Kidney (tissue), 22 donors: ENCODE measurements at places on chromosomes 11 and 22. TPM values are rescaled to one million over a fixed set of nuclear protein-coding genes. Genes with fewer than 3 reads are reported as not detected.

The C1QTNF5 gene
- polyA plus RNA-seq, result 40.4 TPM

The TYMP gene
- 22.2 TPM for polyA plus RNA-seq

The UPB1 gene
- polyA plus RNA-seq, result 64.6 TPM

The SEC14L6 gene
- polyA plus RNA-seq, result 16.5 TPM

The RAC2 gene
- polyA plus RNA-seq, result 4.5 TPM

The ADM gene
- polyA plus RNA-seq, result 80.9 TPM

The LRRC56 gene
- polyA plus RNA-seq, result 1.2 TPM

The SEC14L2 gene
- 17.3 TPM for polyA plus RNA-seq

The KREMEN1 gene
- polyA plus RNA-seq, result 9.3 TPM

The OR9G4 gene
- not detected for polyA plus RNA-seq

The PKNOX2 gene
- polyA plus RNA-seq, result 1.5 TPM

The NPAS4 gene
- polyA plus RNA-seq, result not detected

GRCh38 chr11:32538804-32539203 is 44.8 kb upstream of the EIF3M start:
- no peak for DNase-seq

DNA sequence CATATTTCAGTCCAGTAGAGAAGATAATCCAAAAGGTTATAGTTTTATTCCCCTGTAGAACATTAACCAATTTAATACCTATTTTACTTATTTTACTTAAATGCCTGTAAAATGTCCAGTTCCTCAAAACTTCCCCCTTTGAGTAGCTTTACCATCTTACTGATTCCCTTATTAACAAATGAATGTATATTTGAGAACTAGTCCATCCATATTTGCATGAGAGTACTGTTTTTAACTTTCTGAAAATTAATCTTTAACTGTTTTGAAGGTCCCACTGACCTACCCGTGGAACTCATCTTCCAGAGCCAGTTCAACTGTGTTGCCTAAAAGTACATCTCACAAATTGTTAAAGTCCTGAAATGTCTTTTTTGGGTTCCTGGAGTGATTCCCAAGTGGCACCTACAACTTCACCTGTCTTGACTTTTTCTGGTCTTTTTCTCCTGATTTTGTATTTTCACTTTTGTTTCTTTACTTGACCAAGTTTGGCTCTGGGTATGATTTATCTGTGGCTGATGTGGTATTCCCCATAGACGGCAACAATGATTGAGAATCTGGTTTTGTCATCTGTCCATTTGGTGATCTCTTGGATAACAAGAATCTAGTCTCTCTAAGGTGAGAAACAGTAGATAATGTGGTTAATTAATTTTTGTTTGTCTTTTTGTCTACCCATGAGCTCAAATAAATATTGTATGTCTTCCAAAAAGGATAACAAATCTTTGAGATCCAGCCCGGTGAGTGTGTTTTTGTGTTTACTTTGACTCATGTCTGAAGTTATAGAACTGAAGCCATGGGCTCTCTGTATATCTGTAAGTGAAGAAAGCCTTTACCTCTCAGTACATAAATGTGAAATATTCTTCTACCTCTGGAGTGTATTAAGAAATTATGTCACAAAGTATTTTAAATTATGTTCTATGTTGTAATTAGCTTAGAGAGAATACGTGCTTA is 174.2 kb downstream of the ETS1 start:
- no peak for DNase-seq

DNA sequence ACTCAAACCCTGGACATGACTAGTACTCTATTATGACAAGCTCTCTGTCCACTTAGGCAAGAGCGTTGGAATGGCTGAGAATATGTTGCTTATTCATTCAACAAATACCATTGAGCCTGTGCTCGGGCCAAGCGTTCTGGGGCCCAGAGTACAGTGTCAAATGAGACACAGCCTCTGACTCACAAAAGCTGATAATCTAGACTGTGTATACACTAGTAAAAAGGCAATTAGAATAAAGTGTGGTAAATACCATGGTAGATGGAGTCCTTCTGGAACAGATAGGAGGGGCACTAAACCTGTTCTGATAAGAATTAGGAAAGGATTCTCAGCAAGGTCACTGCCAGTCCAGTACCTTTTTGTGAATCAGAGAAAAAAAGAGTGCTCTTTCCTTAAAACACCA is 24.7 kb downstream of the KCNE3 start:
- DNase-seq, result no peak

- DNase-seq, result peak; percentile 12
These were observed 27.5 kb upstream of the MTNR1B start for GRCh38 chr11:92941676-92942571.

DNA sequence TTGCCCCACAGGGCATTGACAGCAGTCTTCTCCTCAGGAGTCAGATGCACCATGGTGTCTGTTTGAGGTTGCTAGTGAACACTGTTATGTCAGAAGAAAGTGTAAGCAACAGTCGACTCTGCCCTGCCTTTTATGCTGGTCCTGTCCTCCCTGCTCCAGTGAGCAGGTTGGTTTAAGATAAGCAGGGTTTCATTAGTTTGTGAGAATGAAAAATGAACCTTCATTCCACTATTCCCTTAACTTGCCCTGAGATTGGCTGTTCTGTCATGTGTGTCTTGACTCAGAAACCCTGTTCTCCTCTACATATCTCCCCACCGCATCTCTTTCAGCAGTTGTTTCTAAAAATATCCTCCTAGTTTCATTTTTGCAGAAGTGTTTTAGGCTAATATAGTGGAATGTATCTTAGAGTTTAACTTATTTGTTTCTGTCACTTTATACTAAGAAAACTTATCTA is at the start of gene HBD:
HBD (minus strand) TSS at position 103 of the 454 bp plus-strand sequence; CDS start at position 53, 50 bp downstream.
- no peak for DNase-seq

- peak; percentile 67 for DNase-seq
These were observed 14.1 kb downstream of the SHISA8 start for GRCh38 chr22:41900652-41901312.

- peak; percentile 44 for DNase-seq
These were observed 593.2 kb downstream of the INSC start for GRCh38 chr11:15707971-15708370.

GRCh38 chr11:131763193-131763890 is 392.9 kb downstream of the NTM start:
- DNase-seq, result no peak

DNA sequence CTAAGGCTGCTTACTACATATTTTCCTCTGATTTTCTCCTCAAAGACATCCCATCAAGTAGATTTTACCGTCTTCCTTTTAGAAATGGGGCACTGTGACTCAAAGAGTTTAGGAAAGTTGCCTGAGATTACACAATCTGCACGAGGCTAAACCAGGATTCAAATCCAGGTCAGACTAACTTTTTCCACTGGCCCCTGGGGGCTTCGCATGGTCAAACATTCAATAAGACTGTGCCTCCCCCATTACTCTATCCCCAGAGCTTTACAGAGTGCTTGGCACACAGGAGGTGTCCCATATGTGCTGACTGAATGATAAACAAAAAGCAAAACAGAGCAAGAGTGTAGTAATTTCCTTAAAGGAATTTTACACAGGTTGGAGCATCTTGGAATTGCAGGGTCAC is 118.1 kb upstream of the TEAD1 start:
- DNase-seq, result no peak

DNA sequence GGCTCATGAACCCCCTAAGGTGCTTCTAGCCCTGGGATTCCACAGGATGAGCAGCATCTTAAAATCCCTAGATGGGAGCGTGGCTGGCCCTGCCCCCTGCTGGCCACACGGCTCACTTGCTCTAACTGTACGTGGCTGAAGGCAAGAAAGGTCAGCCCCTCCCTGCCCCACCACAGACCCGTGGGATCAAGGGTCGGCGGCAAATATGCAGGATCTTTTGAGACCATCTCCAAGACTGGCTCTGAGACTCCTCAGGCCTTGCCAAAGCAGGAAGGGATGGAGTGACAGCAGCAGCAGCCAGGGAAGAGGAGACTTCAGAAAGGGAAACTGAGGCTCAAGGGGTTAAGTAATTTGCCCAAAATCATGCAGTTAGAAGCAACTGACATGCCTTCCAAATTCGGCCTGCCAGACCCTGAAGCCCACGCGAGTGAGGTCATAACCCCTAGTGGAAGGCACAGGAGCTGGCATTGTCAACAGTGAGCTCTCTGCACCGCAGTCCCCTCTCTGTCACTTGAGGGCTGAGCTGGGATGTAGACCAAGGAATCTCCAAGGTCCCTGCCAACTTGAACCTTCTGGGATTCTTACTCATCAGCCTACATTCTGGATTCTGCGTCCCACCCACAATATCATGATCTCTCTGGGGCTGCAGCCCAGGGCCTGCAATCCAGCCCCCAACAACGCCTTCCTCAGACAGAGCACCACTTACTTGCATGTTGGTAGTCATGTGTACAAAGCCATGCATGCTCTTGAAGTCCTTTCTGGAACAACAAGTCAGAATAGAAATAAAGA is 31.4 kb downstream of the CREB3L1 start:
- peak; percentile 81 for DNase-seq

DNA sequence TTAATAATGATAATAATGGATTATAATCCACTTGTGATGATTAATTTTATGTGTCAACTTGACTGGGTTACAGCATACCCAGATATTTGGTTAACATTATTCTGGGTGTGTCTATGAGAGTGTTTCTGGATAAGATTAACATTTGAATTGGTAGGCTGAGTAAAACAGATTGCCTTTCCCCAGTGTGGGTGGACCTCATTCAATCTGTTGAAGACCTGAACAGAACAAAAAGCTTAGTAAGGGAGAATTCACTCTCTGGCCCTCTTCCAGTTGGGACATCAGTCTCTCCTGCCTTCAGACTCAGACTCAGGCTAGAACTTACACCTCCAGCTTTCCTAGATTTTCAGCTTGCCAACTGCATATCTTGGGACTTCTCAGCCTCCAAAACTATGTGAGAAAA is 37.3 kb upstream of the RRAS2 start:
- DNase-seq, result no peak

DNA sequence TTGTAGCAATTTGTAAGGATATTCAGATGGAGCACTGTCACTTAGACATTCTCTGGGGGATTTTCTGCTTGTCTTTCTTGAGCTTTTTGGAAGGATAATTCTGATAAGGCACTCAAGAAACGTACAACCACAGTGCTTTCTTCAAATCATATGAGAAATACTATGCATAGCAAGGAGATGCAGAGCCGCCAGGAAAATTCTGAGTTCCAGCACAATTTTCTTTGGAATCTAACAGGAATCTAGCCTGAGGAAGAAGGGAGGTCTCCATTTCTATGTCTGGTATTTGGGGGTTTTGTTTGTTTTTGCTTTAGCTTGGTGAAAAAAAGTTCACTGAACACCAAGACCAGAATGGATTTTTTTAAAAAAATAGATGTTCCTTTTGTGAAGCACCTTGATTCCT is 9.9 kb downstream of the PRSS23 start:
- no peak for DNase-seq

GRCh38 chr22:37254867-37255233 is 10.8 kb upstream of the RAC2 start:
- DNase-seq, result no peak

GRCh38 chr11:15742626-15743519 is 613.5 kb downstream of the SOX6 start:
- peak; percentile 23 for DNase-seq

DNA sequence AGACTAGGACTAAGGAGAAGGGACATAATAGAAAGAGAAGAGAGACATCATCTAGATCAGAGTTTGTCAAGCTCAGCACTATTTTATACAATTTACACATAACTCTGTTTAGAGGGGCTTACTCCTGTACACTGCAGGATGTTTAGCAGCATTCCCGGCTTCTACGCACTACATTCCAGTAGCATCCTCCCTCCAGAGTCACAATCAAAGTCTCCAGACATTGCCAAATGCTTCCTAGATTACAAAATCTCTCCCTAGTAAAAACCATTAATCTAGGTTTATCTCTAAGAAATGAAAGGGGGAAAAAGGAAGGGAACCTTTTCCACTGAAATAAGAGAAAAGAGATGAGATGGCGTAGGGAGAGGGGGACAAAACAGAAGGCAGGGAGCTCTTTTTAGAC is 4.0 kb downstream of the USP28 start:
- DNase-seq, result no peak

- DNase-seq, result peak; percentile 36
These were observed 374.8 kb downstream of the MIAT start for GRCh38 chr22:27032091-27032761.

- no peak for DNase-seq
These were observed 19.5 kb downstream of the CTSC start for GRCh38 chr11:88318017-88318416.

DNA sequence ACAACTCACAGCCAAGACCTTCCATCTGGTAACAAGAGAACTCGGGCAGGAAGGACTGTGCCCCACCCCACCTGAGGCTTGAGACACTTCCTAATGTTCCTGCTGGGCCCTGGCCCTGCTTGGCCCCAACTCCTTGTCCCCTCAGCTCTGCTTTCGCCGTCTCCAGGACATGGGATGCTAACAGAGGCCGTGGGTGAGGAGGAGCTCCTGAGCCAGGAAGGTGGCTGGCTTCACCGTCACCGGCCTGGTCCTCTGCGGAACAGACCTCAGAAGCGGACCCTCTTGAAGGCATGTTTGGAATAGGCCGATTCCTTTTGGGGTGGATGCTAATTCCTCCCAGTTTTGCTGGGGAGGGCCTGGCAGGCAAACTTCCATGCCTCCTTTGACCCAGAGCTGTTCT is 154.3 kb downstream of the CACNA1I start:
- DNase-seq, result no peak

- DNase-seq, result no peak
These were observed 3.7 kb downstream of the RNH1 start for GRCh38 chr11:503179-503981.

GRCh38 chr11:13384908-13385640 is 77.9 kb downstream of the BTBD10 start:
- peak; percentile 50 for DNase-seq

DNA sequence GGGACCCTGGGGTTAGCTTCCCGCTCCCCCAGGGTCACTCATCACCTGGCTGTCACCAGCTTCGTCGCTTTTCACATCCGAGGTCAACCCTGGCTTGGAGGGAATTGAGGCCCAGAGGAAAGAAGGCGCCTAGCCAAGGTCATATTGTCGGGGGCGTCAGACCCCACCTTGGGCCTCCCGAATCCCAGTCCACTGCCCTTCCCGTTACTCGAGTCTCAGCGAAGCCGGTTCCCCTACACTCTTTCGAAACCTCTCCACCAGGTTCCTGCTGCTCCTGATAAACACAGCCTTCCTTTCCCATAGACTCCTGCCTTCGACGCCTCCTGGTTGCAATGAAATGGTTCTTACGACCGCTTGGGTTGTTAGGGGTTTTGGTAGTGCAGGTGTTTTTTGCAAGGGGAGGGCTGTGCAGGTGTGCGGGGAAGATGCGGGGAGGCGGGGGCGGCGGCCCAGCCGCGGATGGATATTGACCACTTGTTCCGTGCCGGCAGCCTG is 642 bp downstream of the NAA40 start:
- peak; percentile 42 for DNase-seq

DNA sequence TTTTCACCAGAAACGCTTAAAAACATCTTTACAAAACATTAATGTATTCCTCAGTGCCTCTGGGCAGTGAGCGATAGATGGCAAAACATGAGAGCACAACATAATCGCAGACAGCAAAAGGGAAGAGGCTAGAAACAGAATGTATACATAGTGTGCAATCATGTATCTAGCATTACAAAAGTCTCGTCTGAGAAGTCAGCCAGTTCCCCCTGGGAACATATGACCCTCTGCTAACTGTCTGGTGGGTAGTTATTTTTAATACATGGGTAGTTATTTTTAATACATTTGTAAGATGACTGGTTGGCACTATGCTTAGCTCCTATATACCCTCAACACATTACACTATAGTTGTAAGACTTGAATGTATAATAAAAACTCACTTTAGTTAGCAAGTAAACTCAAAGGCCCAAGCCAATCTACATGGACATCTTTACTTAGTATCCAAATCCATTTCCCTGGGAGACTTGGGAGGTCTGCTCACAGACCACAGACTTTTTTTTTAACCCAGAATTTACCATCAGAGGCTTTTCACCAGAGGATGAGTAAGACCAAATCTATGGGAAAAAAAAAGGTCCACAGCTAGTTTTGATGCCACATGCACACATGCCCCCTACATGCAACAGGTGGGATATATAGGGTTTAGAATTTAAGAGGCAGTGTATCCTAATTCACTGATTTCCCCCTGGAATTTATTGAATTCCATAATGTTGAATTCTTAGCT is 71.7 kb downstream of the AMBRA1 start:
- no peak for DNase-seq
